ENCODE measurements at places on chromosomes 2 and 18.

- no peak for DNase-seq
Measured at GRCh38 chr18:39838831-39839230, 2116.2 kb upstream of the PIK3C3 start.

DNA sequence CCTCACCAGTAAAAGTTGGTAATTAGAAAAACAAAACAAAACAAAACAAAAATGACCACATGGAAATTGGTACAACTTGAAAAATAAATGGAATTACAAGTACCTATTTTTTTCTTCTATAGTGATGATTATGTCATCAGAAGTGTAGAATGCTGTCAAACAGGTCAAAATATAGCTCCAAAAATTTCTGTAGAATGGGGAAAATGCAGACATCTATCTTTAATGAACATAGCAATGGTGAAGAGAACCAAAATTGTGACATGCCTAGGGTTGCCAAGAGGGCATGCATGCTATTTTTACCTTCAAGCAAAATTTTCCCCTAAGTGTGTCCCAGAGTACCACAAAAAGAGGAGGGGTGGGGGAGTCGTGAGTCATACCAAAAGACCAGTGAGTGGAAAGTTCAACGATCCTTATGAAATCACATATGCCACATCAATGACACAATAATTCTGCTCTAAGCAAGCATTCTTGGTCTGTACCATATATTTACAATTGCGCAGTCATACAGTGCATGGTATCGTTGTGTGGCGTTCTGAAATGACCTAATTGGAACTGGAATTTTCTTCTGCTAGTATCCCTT is 1436.4 kb downstream of the SUCLG1 start:
- no peak for DNase-seq

- DNase-seq, result no peak
Measured at GRCh38 chr2:95274291-95275150, at the start of gene PROM2. TSS of gene PROM2 (plus strand) at chr2:95274449. CDS start at chr2:95274586, 137 bp downstream.

- no peak for DNase-seq
Measured at GRCh38 chr18:57220930-57221483, 74.1 kb downstream of the BOD1L2 start.

DNA sequence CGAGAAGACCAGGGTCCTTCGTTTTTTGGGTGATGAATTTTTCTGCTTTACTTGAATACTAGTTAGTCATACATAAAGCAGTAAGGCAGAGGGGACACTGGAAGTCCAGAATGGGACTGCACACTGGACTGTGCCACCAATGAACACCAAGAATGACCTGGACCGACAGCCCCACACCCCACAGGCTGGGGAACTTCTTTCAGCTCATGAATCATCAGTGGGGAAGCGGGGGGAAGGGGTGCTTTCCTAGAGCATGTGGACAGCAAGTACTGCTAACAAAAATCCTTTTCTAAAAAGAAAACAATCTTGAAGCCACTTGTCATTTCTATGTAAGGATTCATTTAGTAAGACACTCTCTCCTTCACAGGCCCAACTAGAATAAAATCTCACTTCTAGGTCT is 86.0 kb downstream of the DTNB start:
- no peak for DNase-seq

DNA sequence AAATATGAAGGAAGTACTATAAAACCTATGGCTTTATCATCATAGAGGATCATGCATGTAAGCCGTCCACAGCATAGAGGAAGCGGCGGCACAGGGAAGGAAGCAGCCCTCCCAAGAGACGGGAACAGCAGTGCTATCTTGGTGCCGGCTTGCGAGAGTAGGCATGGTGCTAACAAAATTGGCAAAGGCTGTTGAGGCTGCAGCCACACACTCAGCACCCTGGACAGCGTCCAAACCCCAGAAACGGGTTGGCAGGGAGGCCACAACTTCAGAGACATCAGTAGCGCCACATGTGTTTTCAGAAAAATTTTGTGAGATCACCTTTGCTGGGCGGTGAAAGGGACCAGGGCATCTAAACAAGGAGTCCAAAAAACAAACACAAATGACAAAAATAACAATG is 37.7 kb downstream of the NETO1 start:
- DNase-seq, result no peak

GRCh38 chr2:225002656-225003045 is 39.6 kb downstream of the DOCK10 start:
- DNase-seq, result no peak

DNA sequence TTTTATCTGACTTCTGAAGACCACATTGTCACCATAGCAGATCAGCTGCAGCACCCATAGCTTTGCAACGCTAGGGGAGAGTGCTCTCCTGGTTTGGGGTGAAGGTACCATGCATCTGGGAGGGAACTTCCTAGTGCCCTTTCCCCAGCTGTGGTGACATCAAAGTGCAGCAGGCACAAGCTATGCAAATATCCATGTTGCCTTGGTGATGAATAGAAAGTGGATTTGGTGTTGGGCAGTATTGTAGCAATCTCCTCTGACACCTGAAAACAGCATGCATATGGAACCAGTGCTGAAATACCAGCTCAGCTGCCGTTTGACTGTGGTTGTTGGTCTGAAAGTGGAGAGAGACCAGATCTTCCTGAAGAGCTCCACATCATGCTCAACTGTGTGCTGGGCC is 37.1 kb downstream of the BCL2L11 start:
- no peak for DNase-seq

DNA sequence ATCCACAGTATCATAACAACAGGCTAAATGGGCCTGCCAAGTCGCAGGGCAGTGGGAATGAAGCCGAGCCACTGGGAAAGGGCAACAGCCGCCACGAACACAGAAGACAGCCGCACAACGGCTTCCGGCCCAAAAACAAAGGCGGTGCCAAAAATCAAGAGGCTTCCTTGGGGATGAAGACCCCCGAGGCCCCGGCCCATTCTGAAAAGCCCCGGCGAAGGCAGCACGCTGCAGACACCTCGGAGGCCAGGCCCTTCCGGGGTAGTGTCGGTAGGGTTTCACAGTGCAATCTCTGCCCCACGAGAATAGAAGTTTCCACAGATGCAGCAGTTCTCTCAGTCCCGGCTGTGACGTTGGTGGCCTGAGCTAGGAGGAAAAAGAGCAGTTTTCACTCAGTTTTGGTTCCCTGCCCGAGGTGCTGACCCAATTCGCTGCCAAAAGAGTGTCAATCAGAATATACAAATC is 32.2 kb downstream of the KCTD18 start:
- no peak for DNase-seq

- no peak for DNase-seq
Measured at GRCh38 chr2:36584148-36584794, 13.7 kb downstream of the FEZ2 start.

DNA sequence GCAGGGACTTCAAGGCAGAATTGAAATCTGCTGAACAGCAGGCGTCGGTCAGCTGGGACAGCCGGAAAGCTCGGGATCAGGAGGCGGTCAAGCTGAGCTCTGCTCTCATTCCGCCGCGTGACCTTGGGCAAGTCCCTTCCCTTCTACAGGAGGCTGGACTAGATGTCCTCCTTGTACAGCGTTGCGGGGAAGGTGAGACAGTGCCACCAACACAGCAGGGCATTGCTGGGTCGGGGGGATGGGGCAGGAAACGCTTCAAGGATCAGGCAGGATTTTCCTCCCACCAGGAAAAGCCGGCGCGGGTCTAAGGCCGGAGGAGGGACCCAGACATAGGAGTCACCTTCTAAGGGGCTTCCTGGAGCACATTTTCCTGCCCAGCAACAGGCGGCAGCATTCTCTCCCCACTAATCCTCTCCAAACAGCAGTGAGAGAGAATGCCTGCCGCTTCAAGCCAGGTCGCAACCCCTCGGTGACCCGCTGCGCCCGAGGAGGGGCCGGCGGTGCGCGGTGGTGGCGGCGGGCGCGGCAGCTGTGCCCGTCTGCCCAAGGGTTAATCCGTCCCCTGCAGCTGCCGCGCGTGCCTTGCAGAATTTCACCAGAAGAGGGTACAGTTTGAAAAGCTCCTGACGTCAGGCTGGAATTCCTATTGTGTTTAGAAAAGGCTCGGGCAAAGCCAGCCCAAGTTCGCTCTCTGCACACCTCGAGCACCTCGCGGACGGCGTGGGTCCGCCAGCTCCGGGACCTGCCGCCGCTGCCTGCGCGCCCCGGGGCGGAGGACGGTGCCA is at the start of gene KCNF1:
Gene KCNF1 (plus strand): TSS at position 644 of the 785 bp plus-strand sequence. CDS start 493 bp downstream, outside the sequence.
- DNase-seq, result no peak

DNA sequence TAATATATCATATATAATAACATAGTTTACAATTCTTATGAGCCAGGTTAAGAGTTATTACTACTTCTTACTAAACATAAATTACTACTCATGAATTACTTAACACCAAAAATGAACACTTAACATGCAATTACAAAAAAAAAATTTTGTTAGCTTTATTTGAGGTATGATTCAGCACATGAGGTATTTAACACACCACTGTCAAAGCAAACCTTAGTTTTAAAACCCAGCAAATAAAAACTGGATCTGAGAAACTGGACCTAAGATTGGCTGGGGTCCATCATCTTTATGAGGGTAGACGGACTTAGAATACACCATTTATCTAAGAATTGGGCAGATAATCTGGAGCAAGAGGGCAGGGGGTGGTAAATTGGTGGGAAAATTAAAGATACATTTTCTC is 81.8 kb upstream of the CREB1 start:
- no peak for DNase-seq

DNA sequence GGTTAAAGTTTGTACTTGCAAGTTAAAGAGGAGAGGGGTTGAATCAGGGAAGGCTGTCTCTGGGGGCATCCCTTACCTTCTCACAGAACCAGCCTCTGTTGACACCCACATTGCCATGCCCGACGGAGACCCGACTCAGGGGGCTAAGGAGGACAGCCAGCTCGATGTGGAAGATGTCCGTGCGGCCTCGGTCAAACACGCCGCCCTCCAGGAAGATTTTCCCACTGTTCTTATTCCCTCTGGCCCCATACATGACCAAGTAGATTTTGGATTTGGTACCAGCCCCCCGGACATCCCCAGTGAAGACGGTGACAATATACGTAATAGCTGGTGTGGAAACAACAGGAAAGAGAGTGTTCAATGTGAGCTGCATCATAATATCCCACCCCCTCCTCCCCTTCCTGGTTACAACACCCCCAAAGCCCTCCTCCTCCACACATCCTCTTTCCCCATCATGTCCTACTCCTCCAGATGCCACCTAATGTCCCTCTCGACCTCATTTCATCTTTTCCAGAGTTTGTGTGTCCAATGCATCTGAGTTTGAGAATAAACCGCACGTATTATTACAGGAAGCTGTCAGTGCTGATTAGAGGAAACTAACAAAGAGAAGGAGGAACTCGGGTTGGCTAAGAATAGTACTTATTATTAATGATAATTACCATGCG is 55.7 kb downstream of the LOXHD1 start:
- DNase-seq, result no peak

DNA sequence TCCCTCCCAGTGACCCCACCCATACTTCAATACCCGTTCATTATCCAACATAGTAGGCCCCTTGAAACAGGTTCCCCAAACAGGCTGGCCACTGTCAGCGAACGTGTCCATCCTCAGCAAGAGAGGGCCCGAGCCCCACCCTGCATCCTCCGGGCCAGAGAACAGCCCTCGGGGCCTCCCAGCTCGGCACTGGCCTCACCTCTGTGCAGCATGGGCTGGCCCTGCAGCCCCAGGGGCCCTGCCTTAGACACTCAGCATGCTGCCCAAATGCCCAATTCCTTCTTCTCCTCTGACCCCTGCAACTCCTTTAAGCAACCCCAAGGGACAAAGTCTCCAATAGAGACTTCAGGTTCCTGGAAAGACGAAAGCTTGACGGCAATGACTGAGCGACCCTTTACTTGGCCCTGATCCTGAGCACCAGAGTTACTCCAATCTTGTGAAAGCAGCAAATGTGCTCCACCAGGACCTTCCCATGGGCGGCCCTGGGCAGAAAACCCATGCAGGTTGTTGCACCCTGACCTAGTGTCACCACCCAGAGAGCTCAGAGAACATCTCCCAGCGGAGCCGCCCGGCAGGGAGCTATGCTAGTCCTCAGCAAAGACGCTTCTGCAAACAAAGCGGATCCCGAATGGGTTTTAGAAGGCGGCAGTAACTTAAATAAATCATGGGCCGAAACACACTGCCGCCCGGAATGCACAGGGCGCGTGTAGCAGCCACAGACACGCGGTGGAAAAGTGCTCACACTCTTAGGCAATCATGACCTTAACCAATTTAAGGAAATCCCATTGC is 782 bp downstream of the COL6A3 start:
- no peak for DNase-seq

GRCh38 chr2:65714866-65715265 is 282.5 kb upstream of the SPRED2 start:
- no peak for DNase-seq

- no peak for DNase-seq
Measured at GRCh38 chr18:51545446-51545845, 348.0 kb upstream of the MEX3C start.

- DNase-seq, result no peak
Measured at GRCh38 chr2:17539611-17540092, 844 bp upstream of the VSNL1 start.

DNA sequence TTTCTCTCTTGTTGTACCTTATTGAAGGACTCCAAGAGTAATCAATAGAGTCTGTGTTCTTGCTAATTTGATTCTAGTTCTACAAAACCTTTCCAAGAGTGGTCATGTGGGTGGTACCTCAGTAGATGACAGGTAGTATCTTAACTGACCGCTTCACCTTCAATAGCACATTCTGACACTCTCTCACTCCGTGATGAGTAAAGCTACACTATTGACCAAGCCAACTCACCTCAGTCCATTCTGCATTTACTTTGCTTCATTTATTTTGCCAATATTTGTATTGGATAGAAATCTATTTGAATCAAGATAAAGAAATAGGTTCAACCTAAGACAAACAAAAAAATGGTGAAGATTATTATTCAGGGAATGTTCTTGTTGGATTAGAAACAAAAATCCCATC is 1869.6 kb upstream of the CELF4 start:
- no peak for DNase-seq

DNA sequence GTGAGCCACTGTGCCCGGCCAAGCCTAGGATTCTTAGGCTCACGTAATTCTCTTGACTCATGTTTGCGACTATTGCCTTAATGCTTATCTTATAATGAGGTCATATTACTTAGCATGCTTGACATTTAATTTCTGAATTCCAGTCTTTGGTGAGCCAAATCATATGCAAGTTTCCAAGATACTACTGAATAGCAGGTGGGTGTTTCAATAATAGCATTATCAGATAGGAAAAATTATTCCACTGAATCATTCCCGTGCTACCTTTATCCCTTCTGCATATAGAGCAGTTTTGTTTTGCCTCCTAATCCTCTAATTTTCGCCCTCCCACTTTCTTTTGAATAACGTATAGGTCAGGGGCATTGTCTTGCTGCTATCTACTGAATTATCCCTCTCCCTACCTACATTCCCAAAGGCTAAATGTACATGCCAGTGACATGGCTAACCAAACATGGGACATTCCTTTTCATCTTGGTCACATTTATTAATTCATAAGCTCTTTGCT is 4.9 kb downstream of the DAW1 start:
- no peak for DNase-seq

GRCh38 chr2:102737431-102737830 is 24.4 kb upstream of the TMEM182 start:
- no peak for DNase-seq

DNA sequence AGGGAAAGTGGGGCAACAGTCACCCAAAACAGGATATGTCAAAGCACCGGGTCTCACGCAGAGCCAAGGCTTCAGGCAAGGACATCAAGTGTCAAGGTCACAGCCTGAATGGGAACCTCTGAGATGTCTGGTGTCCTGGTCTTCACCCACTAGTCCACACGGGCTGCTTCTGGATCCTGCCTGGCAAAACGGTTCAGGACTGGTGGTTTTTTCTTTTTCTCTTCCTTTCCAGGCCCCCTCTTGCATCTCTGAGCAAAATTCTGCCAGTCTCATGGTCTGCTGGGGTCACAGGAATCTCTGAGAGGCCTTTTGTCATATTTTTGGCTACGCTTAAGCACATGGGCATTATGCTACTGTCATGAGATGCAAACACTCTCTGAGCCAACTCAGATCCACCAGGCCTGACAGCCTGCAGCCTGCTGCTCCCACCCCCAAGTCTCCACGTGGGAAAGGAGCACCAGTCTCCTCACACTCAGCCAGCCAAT is 518.2 kb upstream of the ZEB2 start:
- DNase-seq, result no peak
